ENCODE measurements at places on chromosomes 11 and 22.

DNA sequence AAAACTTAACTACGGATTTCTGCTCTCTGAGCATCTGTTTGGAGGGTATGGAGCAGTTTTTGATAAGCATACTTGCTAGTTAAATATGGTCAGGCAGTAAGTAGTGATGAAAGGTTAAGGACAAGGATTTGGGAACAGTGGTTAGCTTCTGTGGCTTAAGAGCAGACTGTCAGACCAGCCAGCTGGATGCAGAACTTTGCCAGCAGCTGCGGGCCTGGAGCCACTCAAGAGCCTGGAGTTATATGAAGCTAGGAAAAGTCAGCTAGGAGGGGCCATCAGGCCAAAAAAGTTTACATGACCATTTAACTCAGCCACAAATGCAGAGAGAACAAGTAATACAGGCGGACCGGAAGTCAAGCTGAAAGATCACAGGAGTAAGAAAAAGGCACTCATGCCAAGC is 1817.7 kb downstream of the LRRC4C start:
- no peak for DNase-seq

DNA sequence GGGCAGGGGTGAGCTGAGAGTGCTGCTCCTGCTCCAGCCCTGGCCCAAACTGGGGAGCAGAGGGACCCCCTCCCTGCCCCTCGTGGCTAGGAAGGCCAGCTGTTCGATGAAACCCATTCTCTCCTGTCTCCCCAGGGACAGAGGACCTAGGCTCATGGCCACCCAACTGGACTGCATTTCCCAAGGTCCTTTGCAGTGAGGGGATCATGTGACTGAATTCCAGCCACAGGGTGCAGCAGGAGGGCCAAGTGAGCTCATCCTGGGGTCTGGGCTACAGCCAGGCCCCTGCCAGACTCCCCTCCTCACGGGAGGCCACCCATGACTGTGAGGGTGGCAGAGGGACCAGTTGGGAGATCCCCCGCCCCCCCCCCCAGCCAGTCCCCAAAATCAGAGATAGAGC is 777.6 kb downstream of the TBC1D22A start:
- DNase-seq: no peak

DNA sequence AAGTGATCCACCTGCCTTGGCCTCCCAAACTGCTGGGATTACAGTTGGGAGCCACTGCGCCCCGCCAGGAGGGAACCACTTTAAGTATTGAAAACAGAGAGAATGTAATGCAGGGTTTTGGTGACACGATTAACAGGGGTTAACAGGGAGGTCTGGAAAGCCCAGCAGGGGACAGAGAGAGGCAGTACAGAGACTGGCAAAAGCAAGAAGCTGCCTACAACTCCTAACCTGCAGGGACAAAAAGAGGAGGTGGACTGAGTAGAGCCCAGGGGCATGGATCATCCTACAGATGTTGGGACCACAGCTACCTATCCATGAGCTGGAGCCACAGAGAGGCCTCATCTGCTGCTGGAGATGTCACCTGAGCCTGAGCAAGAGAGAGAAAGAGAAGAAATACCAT is 1.7 kb upstream of the SPINDOC start:
- no peak for DNase-seq

DNA sequence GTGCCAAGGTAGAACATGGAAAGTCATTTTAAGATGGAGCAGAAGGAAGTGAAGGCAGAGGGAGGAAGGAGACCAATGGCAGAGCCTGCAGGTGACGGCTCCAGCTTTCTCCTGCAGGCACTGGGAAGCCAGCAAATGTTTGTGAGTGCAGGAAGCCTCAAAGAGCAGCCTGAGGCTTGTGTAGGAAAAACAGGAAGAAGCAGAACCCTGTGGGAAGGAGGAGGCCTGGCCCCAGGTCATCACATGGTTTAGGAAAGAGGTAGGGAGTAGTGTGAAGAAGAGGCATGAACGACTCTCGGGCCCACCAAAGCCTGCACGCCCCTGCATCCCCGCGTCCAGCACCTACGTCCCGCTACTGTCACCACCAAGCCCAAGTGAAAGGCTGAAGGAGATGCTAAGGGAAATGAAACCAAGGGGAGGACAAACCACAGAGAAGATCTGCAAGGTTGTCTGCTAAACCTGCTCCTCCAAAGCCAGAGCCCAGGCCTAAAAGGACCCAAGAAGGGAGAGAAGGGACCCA is 151.5 kb downstream of the CHST1 start:
- no peak for DNase-seq

GRCh38 chr22:42803389-42803788 is 53.7 kb downstream of the ARFGAP3 start:
- no peak for DNase-seq

DNA sequence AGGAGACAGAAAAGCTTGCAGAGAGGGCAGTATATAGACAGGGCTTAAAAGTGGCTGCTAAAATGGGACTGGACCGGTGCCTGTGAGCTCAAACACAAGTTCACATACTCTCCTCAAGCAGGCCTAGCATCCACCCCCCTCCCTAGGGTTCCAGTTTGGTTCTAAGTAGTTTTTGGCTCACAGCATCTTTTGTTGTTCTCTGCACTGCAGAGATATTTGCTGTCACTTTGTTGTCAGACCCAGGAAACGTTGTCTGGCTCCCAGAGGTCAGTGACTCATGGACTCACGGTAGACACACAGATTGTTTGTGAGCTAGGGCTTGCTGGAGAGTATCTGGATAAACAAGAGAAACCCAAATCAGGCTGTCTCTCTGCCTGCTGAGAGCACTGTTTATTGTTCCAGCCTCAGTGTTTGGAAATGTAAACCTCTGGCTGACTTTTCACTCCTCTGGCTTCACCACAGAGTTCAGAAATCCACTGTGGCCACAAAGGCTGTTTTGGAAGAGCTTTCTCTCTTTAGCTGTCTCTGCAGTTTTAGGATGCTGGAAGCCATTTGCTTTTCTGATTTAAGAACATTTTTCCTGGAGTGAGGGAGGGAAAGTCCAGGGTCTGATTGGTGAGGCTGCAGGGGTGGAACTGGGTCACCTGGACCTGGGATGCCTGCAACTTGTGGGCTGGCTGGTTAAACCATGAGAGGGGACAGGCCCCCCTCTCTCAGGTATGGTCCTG is 303.7 kb upstream of the PLET1 start:
- no peak for DNase-seq

GRCh38 chr11:66938582-66939135 is 19.5 kb downstream of the PC start:
- DNase-seq: no peak

DNA sequence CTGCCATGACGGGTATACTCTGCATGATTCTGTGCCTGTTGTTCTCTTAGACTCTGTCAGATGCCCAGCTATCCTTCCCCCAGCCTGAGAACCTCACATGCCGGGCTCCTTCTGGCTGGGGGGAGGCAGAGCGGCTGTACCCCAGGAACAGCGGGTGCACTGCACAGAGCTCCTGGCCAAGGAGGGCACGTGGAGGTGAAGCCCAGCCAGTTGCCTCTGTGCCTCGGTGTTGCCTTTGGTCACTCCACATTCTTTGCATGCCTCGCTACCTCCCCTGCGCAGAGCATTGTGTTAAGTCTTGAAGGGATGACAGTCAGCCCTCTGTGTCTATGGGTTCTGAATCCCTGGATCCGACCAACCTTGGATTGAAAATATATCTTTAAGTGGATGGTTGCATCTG is 77.7 kb downstream of the FEZ1 start:
- no peak for DNase-seq

- no peak for DNase-seq
Measured at GRCh38 chr11:114586797-114587196, 8.8 kb downstream of the NXPE4 start.

Measured in progenitor cell of endocrine pancreas (in vitro differentiated cells).